ENCODE measurements at places on chromosomes 11 and 22.

GRCh38 chr22:47645450-47645914, 883.0 kb downstream of the TBC1D22A start:
- no peak for DNase-seq

GRCh38 chr11:9247863-9248262, 17.3 kb downstream of the DENND5A start:
- DNase-seq = no peak

- DNase-seq = no peak
These were observed 339.1 kb upstream of the API5 start for GRCh38 chr11:42972741-42973140.

DNA sequence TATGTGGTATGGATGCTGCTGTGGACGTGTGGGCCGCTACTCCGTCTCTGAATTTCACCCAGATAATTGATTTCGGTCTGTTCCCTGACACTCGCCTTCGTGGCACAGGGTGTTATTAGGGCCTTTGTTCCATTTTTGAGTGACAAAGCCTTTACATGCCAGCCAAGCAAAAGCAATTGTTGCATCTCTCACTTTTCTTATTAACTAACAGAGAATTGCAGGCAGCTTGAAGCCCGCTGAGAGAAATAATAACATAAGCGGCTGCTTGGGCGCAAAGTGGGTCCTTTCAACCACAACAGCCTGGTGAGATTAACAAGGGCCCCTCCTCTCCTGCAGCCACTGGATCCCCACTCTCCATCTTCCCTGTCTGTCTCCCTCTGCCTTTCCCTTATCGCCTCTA, 449.4 kb downstream of the NTM start:
- no peak for DNase-seq

DNA sequence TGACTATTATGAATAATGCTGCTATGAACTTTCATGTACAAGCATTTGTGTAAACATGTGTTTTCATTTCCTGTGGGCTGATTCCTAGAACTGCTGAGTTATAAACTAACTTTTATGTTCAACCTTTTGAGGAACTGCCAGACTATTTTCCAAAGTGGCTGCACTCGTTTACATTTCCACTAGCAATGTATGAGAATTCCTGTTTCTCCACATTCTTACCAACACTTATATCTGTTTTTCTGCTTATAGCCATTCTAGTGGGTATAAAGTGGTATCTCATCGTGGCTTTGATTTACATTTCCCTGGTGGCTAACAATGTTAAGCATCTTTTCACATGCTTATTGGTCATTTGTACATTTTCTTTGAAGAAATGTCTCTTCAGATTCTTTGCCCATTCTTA, 35.2 kb upstream of the SCUBE2 start:
- no peak for DNase-seq

GRCh38 chr11:92687724-92688123, 281.7 kb upstream of the MTNR1B start:
- DNase-seq = no peak

DNA sequence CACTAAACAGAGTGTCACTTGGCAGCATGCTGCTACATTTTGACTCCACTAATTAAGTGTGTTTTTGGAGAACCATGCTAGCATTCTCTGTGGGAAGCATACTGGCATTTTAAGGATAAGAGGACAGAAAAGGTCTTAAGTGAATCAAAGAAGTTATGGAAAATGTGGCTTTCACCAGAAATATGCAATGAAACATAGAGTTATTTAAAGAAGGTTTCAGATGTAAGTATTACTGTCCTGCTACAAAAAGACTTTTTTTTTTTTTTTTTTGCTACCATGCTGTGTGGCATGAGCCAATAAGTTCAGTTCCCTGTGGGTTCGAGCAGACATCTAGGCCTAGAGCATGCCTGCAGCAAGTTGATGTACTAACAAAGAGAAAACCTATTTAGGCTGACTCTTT, 187.6 kb downstream of the MSANTD4 start:
- no peak for DNase-seq

- no peak for DNase-seq
These were observed at the start of gene NOX4 for GRCh38 chr11:89490981-89491690. Gene NOX4 (minus strand): TSS chr11:89491375. CDS start chr11:89491246, 129 bp downstream.

- DNase-seq = no peak
These were observed 56.0 kb downstream of the ZNRF3 start for GRCh38 chr22:28939394-28939793.

- DNase-seq = no peak
These were observed 12.3 kb upstream of the CD5 start for GRCh38 chr11:61089806-61090491.

DNA sequence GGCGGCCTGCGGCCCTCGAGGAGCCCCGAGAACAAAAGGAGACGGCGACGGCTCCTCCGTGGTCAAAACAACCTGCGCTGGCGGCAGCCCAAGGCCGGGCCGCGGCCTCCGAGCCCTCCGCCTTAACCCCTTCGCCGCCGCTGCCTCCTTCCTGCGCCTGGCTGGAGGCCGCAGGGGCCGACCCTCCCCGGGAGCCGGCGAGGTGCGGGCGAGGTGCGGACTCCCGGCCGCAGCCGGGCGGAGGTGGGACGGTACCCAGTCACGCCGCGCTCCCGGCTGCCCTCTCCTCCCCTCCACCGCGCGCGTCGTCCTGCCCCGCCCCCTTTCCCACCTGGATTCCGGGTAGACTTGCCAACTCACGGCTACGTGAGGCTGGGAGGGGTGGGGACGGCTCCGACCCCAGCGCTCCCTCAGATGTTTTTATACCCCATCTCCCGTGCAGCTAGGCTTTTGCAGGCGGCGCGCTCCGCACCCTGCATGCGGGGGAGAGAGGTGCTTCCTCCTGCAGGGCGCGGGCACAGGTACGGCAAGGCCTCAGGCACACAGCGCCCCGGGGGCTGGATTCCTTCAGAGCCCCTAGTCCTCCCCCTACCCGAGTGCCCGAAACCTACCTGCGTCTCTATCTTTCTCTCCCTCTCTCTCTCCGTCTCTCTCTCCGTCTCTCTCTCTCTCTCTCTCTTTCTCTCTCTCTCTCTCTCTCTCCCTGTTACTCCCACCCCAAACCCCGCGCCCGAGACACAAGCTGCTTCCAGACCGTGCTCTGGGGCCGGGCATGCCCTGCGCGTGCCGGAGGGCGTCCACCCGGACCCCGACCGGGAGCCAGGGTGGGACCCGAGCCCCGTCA, 2.0 kb downstream of the PDGFB start:
- DNase-seq = no peak

GRCh38 chr11:120708511-120709183, 197.1 kb downstream of the GRIK4 start:
- DNase-seq = no peak

GRCh38 chr11:17691550-17691949, 27.8 kb upstream of the MYOD1 start:
- DNase-seq = no peak

DNA sequence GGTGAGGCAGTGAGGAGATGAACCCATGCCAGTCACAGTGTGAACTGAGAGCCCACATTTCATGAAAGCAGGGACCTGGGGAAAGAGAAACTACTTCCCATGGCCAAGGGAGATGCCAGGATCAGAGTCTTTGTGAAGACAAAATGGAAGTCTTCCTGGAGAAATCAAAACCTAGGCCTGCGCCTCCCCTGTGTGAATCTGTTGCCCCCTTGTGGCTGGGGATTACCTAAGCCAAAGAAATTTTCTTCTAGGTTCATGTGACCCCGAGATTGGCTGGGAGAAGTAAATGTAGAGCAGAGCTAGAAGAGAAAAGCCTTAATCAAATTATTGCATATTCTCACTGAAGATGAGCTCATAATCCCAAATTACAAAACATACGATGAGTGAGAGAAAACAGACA, 1075.3 kb downstream of the TBC1D22A start:
- no peak for DNase-seq

DNA sequence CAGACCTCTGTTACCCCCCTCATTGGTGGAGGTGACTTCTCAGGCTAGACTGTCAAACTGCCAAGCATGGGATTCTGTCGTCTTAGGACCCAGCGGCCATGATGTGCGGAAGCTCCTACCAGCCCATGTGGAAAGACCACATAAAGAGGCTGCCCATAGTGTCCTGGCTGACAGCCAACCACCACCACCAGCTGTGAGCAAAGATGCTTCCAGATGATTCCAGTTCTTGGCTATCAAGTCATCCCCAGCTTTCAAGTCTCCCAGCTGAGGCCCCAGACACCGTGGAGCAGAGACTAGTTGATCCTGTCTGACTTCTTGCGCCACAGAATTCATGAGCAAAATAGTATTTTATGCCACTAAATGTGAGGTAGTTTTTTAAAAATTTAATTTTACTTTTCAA, 32.9 kb downstream of the SCUBE1 start:
- no peak for DNase-seq

- DNase-seq = no peak
These were observed 908.8 kb downstream of the OPCML start for GRCh38 chr11:132623511-132623910.

DNA sequence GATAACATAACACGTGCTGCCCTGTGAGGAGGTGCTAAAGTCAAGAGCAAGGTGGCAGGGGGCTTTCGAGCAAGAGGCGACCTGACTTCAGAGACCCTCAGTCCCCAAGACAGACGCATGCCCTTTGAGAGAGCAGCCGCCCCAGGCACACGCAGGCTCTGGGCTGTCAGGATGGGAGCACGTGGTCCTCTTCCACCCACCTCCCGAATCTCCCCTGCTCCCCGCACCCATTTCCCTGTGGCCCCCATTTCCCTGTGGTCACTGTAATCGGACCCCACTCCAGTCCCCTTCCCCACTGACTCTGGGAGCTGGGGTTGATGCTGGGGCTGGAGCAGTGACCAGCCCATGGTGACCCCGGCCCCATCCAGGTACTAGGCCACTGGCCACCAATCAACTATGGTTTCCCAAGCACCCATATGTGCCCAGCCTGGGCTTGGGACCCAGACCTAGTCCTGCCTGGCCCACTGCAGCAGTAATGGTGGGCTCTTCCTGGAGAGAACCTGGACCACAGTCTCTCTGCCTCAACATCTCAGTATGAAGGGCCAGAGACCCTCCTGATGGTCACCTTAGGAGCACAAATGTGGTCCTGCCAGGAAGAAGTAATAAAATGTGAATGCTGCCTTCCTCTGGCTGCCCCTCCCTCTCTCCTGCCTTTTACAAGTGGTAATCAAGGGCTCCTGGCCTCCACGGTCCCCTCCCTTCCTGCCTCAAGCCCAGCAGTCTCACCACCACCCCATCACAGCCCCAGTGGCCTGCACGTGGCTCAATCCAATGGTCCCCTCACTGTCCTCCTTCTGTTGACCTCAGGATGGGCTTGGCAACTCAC, 39.0 kb downstream of the IGLL5 start:
- no peak for DNase-seq

DNA sequence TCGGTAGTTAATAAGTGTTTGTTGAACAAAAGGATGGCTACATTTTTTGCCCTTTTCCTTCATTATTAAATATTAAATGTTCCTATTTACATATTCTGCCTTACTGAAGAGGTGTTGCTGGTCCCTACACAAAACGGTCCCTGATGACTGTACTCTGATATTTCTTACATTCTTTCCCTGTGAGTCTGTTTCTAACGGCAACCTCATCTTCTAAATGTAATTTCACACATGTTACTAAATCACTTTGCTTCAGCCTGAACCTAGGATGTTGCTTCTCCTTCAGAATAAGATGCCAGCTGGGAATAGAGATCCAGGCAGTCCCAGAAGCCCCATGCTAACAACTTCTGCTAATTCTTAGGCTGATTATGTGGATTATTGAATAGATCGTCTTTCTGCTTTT, 50.3 kb downstream of the SPON1 start:
- no peak for DNase-seq

GRCh38 chr11:108606495-108607160, 13.1 kb upstream of the EXPH5 start:
- no peak for DNase-seq

DNA sequence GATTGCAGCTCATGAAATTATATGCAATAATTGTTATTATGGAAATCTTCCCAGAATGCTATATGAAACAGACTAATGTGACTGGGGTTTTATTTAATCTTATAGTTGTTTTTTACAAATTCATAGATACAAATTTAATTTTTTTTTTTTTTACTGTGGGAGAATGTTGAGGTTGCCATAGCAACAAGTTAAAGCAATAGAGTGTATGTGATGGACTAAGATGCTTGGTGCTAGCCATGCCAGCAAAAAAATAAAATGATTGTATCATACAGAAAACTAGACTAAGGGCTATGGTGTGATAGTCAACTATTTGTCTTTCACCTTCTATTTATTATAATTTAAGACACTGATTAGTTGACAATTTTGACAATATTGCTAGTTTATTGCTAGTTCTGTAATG, 163.2 kb upstream of the BLID start:
- DNase-seq = no peak

- no peak for DNase-seq
These were observed 129.7 kb upstream of the PARVA start for GRCh38 chr11:12247543-12248254.

DNA sequence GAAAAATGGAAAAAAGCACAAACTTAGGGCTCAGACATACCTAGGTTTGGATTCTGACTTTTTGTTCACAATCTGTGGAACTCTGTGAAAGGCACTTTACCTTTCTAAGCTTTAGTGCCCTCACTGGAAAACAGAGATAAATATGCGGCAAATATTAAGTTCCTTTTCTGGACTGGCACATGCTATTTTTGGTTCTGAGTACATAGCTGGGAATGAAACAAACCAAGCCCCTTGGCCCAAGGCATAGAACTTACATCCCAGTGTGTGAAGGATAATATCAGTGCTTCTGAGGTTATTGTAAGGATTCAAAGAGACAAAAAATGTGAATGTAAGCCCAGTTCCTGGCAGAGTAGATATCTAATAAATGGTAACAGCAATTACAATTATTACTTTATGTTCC, 227.5 kb downstream of the ADAMTS15 start:
- DNase-seq = no peak

DNA sequence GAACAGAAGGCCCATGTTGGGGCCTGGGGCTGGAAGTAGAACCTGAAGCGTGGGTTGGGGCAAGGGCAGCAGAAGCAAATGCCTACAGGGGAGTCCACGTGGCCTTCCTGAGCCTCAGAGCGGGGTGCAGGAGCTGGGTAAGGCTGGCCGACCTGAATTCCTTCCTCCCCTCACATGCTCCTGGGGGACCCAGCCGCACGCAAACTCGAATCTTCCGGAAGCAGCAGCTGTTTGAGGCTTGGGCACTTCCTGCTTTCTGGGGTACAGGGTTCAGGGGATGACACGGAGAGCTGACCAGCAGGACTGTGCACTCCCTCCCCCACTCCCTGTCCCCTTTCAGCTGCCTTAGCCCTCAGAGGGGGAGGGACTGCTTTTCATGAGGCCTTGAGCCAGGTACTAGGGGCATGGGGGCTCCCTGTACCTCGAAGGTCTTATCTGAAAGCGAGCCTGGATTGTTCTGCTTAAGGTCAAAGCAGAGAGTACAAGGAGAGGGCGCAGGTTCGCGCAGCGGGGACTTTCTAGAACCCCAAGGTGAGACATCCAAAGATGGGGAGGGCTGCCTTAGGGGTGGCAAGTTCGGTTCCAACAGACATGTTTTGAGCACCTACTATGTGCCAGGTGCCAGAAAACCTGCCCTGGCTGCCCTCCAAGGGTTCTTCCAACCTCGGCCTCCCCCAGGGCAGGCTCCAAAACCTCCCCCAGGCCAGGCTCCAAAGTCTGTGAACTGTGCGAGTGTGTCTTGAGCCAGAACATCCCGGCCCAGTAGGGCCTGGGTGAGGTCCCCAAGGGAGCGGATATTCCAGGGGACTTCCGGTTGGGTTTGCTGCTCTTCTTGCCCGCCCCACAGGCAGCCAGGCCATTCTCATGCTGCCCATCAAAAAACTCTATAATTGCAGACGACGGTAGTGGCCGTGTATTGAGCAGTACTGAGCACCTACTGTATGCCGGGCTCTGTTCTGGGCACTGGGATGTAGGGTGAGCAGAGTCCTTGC, 1.7 kb downstream of the NCF4 start:
- no peak for DNase-seq
